Stimulated activated CD4-positive, alpha-beta T cell treated with anti-CD3 and anti-CD28 coated beads, Interleukin-2, amount 100 ng/mL, for 24 hours (primary cell): ENCODE measurements at places on chromosomes 16 and 17.

DNA sequence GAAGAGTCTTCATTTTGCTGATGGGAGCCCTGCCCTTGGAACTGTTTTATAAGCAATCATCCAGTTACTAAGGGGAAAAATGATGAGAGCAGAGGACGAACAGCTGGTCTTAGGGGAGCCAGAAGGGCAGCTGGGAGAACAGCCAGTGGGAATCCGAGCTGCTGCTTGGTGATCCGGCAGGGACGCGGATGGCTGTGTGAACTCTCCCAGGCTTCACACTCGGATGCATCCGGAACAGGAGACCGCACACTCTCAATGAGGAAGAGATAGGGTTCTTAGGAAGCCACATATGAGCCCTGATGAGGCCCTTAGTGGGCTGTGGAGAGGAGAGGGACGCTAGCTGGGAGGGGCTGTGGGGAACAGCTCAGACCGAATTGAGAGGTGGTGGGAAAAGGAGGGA lies 5.0 kb upstream of the CACNG5 start:
- no peak for DNase-seq

DNA sequence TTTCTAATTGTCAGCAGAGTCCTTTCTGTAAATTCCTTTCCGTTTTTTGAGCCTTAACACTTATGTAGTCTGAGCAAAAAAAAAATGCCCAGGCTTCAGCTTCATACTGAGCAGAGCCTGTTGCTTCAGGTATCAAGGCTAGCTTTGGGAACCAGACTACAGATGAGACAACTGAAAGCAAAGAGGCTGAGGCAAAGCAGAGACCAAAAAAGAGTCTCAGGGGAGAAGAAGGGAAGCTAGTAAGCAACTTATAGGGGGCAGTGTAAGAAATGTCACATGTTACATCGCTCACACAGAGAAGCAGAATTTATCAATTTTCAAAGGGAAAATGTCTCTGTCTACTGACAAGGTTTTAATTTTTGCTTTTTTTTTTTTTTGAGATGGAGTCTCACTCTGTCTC lies 3.3 kb downstream of the HASPIN start:
- DNase-seq, result no peak

DNA sequence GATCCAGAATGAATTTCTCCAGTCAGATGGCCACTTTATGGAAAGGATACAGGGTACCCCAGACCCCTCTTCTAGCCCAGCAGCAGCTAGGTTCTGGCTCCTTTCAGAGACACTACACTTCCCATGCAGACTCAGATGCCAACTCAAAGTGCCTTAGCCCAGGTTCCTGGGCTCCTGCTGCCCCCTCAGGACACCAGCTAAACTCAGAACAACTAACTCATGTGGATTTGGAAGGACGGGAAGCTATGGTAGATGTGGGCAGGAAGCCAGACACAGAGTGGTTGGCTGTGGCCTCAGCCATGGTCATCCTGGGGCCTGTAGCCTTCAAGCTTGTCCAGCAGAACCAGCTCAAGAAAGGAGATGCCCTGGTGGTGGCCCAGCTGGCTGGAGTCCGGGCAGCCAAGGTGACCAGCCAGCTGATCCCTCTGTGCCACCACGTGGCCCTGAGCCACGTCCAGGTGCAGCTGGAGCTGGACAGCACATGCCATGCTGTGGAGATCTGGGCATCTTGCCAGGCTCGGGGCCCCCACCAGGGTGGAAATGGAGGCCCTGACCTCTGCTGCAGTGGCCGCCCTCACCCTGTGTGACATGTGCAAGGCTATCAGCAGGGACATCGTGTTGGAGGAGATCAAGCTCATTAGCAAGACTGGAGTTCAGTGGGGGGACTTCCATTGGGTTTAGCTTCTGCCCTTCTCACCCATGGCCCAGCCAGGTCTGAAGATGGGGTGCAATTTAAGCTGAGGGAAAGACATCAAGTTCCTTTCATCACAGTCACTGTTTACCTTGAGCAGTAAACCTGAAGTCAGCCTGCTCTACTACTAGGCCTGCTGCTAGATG lies 111.8 kb downstream of the N4BP1 start:
- DNase-seq, result no peak

DNA sequence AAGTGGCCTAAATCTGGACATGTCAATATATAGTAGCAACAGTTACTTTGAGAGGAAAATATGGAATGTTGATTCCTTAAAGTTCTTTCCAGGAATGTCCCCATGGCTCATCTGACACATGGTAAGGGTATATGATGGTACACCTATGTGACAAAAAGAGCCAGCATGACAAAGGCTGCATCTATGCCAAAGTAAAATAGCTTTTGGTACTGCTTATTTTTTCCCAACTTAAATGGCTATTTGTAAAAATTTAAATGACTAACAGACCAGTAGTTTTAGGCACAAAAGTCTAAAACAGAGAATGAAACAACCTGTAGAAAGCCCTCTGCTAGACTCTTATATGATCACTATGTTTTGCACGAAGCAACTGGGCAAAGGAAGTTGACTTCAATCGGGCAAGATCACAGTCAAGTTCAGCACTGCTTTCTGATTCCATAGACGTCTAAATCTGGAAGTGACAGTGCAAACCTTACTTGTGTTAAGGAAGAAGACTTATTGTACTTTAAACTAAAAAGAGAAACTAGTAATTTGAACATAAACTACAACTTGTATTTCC lies 135.1 kb downstream of the SKAP1 start:
- no peak for DNase-seq

DNA sequence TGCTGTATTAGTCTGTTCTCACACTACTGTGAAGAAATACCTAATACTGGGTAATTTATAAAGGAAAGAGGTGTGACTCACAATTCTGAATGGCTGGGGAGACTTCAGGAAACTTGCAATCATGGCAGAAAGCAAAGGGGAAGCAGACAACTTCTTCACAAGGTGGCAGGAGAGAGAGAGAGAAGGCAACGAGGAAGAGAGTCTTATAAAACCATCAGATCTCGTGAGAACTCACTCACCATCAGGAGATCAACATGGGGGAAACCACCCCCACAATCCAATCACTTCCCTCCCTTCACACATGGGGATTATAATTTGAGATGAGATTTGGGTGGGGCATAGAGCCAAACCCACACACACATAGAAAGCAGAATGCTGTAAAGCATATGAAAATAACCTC lies 896.2 kb downstream of the CDH11 start:
- DNase-seq, result no peak

DNA sequence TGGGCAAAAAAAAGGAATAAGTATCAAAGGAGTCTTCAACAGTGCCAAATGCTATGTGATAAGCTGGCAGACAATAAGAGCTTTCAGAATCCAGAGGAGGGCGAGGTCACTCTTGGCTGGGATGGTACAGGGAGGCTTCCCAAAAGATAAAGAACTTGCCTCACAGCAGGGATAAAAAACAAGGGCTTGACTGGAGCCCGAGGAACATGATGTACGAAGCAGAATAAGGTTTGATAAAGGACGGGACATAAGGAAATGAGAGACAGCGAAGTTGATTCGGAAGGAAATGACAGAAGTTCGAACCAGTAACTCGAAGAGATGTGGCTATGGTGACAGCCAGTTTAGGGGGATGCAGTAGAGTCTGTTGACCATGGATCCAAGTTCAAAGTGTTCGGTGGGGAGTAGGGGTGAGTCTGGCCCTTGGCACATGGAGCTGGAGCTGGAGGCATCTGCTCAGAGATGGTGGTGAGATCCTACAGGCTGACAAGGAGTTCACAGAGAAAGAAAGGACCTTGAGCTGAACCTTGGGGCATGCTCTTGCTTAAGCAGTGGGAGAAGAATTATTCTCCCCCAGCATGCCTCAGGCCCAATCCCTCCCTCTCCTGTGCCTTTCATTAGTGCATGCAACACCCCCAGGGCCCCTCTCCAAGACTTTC lies 137.6 kb upstream of the RCVRN start:
- no peak for DNase-seq
